T-helper 9 cell (primary cell): ENCODE measurements at places on chromosomes 1 and 21.

- no peak for DNase-seq
These were observed 15.6 kb downstream of the IGFN1 start for GRCh38 chr1:201206176-201206575.

DNA sequence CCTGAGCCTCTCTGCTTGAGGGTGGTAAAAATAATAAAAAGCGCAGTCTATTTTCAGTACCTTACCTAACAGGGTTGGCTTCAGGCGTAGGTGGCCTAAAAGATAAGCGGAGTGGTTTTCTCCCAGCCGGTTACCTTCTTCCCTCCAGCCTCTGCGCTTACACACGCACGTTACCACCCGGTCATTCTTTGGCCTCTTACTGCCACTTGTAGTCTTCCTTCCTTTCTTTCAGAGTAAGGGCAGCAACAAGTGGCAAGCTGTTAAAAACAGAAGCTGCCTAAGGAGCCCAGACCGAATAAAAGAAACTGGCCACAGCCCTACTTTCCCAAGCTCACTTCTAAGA is 35.4 kb downstream of the CLCA1 start:
- DNase-seq = no peak

DNA sequence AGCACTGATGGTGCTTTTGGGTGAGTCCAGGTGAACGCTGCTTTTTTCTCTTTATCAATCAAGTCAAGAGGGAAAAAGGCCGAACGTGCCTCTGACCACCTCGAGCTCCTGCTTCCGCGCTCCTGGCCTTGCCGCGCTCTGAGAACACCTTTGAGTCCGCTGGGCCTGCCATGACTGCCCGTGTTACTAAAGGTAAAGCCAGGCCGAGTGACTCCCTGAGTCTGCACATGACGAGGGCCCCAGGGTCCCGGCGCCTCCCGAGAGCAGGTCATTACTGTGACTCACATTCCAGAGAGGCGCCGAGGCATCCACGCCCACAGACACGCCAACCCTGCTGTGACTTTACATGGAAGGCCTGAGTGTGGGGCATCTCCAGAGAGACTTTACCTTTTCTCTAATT is 11.1 kb downstream of the POFUT2 start:
- DNase-seq = no peak

DNA sequence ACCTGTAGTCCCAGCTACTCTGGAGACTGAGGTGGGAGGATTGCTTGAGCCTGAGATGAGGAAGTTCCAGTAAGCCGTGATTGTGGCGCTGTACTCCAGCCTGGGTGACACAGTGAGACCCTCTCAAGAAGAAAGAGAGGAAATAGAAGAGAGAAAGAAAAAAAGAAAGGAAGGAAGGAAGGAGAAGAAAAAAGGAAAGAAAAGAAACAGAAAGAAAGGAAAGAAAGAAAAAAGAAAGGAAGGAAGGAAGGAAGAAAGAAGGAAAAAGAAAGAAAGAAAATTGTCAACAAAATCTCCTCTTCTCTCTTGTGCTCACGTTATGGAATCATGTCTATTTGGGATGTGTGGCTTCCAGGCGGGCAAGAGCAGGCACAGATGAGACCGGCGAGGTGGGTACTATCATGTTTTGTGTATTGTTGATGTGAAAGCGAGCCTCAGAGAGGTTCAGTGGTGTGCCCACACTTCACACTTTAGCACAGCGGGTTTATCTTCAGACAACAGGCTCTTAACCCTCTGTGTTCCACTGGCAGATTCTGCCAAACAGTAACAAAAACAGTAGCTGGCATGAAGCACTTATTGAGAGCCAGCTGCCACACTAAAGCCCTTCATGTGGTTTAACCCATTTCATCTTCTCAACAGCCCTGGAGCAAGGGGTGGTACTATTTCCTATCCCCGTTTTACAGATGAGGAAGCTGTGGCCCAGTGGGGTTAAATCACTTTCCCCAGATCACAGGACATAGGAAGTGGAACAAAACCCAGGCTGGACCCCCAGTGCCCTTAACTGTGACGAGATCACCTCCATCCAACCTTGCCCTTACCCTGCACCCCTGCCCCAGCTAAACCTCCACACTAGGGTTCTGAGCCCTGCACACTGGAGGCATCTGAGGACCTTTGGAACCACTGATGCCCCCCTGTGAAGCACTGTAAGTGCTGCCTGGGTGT is 94.7 kb upstream of the TARDBP start:
- no peak for DNase-seq

DNA sequence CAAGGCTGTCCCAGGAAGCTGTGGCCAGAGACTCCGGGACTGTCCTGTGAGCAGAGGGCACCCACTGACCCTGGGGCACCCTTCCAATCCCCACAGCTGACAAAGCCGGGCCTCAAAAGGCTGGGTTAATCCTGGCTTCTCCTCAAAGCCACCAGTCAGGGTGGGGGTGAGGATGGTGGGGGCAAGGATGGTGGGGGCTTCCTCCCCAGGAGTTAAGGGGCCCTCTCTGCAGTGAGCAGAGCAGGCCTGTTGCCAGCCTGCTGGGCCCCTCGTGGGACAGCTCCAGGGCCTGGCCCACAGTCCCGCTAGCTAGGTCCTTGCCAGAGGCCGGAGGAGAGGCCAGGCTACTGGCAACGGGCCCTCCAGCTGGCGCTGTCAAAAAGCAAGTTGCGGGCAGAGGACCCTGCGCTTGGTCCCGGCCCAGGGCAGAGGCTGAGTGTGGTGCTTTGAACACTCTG is 37.9 kb upstream of the CCDC27 start:
- DNase-seq = no peak
